Activated CD4-positive, alpha-beta T cell treated with anti-CD3 and anti-CD28 coated beads, Interleukin-2, amount 10 ng/mL, durations not matched to agents 24 days and 14 days (primary cell): ENCODE measurements at places on chromosomes 3 and 15. TPM values are rescaled to one million over a fixed set of nuclear protein-coding genes. Genes with fewer than 3 reads are reported as not detected.

The SYNPR gene
- total RNA-seq = not detected in 2 replicates

The MED12L gene
- total RNA-seq = 2.5 and 4.9 TPM in 2 replicates

The CHRD gene
- total RNA-seq = 0.07 TPM in 1 of 2 replicates, not detected in the other

The PPIB gene
- total RNA-seq = 384 and 397 TPM in 2 replicates

The TATDN2 gene
- total RNA-seq = 70.9 and 74.4 TPM in 2 replicates

The MBD4 gene
- total RNA-seq = 40.8 and 50.7 TPM in 2 replicates

The PCCB gene
- 45.4 and 55.9 TPM in 2 replicates for total RNA-seq

The AGBL1 gene
- total RNA-seq = not detected in 2 replicates

GRCh38 chr3:37071921-37072320, 78.6 kb downstream of the MLH1 start:
- no peak for DNase-seq

DNA sequence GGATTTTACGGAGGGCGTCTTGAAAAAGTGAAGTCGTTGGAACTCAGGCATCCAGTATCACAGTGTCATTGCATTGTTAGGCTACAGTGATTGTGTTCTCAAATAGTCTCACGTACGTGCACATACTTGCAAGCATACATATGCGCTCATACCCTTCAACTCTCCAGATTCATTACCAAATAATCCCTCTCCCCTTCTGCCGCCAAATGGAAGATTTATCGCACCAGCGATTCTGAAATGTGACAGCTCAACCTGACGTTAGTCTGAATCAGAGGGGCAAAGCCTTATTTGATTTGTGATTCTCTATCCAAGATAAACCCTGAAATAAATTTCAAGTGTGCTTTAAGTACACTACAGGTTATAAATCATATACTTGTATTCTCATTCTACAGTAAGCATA, 119.4 kb downstream of the GADL1 start:
- no peak for DNase-seq

- no peak for DNase-seq
Observed at GRCh38 chr15:80660119-80660518, 35.0 kb upstream of the ABHD17C start.

GRCh38 chr15:74505837-74506514, 35.0 kb upstream of the ARID3B start:
- no peak for DNase-seq

DNA sequence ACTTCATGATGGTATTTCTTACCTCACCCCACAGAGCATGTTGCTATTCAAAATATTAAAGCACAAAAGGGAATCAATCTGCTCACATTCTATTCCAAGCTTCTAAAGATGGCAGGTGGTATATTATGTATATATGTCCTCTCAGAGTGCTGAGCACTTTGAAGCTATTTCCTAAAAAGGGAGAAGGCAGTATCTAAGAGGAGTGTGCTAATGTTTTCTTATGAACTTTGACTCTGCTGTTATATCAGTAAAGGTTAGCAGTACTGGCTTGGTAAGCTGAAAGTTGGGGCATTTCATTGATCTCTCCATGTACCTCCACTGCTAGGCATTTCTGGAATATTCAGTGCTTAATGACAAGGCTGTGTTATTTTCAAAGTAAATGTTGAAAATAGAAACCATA, 43.4 kb downstream of the IL1RAP start:
- DNase-seq = no peak

GRCh38 chr3:33202711-33203457, 15.7 kb downstream of the SUSD5 start:
- no peak for DNase-seq

DNA sequence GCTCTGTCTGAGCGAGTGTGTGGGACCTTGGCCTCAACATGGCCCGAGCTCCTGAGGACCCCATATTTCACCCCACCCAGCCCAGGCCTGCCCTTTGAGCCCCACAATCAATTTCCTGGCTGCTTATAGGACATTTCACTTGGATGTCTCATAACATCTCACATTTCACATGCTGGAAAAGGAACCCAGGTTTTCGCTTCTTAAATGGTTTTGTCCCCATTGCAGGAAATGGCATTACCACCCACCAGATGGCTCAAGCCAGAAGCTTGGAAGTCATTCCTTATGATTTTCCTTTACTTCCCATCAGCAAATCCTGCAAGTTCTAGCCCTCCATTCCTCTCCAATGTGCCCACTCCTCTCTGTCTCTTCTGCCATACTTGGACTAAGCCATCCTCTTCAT, 14.9 kb downstream of the ITGA11 start:
- DNase-seq = no peak

GRCh38 chr3:54193093-54193492, 70.7 kb downstream of the CACNA2D3 start:
- no peak for DNase-seq

- DNase-seq = no peak
Observed at GRCh38 chr3:17195192-17195611, 310.4 kb downstream of the PLCL2 start.

DNA sequence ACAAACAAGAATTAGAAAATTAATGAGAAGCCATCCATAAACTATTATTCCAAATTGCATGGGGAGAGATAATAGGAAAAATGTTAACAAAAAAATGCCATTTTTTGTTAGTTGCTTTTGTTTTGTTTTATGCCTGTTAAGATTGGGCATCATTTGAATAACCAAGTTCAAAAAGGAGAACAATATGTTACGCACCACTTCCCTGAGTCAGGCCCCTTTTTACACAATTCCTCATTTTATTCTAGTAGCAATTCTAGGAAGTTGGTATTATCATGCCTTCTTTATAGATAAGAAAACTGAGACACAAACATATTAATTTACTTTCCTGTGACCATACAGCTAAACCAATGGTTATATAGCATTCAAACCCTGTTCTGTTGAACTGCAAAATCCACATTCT, 736.9 kb upstream of the CCDC54 start:
- DNase-seq = no peak

DNA sequence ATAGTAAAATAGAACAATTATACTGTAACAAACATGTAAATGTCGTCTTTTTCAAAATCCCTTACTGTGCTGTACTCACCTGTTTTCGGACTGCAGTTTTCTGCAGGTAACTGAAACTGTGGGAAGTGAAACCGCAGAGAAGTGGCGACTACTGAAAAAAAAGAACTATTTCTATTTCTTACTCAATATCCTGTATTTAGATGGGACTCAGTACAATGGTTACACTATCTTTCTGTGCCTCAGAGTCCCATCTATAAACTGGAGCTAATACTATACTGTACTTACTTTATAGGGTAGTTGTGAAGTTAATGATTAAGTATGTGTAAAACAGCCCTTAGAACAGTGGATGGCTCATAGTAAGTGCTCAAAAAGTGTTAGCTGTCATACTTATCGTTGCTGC, 14.3 kb upstream of the P2RY12 start:
- DNase-seq = no peak

DNA sequence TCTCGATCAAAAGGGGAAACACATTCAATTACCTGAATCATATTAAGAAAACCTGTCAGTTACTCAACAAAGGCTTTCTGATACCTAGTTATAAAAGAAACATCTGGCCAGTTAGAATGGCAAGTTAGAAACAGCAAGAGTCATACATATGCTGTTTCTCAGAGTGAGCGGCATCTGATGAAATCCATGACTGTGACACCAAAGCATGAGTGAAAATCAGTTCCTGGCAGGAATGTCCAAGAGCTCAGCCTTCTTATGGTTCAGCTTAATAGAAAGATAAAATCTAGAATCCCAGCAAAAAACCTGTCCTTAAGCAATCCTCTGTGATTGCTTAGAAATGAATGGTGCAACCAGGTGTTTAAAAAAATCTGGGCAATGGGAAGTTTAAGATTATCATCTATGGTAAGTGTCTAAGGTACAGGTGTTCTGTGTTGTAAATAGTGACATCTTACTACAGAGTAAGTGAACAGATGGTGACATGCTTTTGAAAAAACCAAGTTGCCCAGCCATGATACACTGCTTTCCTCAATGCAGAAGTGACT, 18.8 kb downstream of the B4GALT4 start:
- DNase-seq = no peak

DNA sequence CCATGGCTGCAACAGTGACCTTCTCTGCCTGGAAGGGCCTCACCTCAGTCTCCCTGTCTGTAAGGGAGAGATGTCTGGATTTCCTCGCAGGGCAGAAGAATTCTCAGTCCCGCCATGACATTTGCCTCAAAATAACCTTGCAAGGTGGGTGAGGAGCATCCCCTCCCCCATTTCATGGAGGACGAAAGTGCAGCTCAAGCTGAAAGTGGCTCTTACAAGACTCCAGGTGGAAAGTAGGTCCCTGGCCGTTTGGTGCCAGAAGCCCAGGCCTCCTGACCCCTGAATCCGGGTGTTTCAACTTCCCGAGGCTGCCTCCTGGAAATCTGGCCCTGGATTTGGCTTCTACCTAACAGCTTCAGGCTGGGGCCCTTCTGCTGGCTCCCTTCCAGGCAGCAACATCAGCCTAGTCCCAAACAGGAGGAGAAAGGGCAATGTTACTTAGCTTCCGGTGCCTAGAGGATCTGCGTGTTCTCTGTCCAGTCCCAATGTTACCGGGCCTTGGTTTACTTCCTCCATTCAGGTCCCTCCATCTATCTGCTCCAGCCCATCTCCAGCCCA, 769 bp upstream of the CSPG4 start:
- no peak for DNase-seq

GRCh38 chr3:71083726-71084131, 499.8 kb downstream of the FOXP1 start:
- no peak for DNase-seq

- no peak for DNase-seq
Observed at GRCh38 chr3:27715454-27715806, 6.7 kb downstream of the EOMES start.

- peak; percentile 48 for DNase-seq
Observed at GRCh38 chr3:101701696-101702634, 15.4 kb upstream of the RPL24 start.

DNA sequence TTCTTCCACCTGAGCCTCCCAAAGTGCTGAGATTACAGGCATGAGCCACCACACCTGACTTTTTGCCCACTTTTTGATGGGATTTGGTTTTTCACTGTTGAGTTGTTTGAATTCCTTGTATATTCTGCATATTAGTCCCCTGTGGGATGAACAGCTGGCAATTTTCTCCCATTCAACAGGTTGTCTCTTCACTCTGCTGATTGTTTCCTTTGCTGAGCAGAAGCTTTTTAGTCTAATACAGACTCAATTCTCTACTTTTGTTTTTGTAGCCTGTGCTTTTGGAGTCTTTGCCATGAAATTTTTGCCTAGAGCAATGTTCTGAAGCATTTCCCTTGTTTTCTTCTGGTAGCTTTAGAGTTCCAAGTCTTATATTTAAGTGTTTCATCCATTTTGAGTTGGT, 62.7 kb upstream of the MFGE8 start:
- no peak for DNase-seq

GRCh38 chr15:78917888-78918287, 27.0 kb downstream of the CTSH start:
- no peak for DNase-seq

DNA sequence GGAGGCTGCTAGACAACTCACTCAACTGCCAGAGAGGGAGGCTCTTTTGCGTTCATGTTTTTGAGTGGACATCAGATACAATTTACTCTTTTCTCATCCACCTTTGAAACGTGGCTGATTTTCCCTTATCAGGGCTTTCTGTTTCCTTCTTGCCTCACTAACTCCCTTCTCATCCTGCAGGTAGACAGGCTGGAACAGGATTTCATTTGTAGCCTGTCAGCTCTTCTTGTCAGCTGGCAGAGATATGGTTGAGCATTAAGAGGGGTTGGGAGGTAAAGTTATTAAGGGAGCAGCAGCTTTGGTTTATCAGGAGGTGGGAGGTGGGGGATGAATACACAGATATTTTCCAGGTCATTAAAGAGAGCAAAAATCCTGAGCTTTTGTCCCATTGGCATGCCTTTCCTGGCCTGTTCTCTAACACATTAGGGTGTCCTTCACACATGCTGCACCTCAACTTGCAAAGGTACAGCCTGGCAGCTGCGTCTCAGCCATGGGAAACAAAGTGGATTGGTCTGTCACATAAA, 73.5 kb downstream of the PPM1L start:
- no peak for DNase-seq

GRCh38 chr15:57758560-57758959, 52.0 kb downstream of the POLR2M start:
- no peak for DNase-seq

DNA sequence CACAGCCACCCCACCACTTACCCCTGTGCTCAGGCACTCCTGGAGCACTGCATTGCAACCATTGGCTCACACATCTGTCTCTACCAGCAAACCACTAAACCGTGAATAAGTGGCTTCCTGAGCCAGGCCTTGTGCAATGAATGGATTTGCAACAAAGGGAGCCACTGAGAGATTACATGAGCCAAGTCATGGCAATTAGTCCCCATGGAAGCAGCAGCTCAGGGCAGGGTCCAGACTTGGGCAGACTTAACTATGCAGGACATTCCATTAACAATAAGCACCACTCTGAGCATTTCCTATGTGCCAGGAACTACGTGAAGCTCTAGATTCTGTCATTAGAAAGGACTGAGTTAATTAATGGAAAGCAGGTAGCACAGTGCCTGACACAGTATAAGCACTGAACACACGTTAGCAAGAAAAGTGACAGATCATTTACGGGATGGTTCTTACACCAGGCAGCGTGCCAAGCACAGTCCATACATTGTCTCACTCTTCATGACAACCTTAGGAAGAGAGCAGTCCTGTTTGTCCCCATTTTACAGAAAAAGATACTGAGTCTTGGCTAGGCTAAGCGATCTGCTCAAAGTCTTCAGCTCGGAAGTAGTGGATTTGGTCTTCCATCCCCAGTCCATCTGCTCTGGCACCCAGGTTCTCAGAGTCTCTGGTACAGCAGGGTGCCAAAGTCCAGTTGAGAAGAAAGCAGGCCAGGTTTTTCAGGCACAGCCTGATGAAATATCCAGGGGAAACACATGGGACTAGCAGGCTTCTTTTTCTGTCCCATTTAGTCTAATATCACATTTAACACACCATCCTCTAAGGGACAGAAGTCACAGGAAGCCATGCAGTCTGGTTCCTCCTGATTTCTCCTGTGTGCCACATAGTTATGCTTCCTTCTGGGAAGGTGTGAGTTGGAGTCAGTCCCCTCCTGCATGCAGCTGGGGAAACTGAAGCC, 44.1 kb downstream of the LIPC start:
- no peak for DNase-seq

- DNase-seq = no peak
Observed at GRCh38 chr3:27094721-27095120, 274.5 kb downstream of the NEK10 start.

GRCh38 chr3:18649666-18650363, 224.7 kb upstream of the SATB1 start:
- peak; percentile 89 for DNase-seq

DNA sequence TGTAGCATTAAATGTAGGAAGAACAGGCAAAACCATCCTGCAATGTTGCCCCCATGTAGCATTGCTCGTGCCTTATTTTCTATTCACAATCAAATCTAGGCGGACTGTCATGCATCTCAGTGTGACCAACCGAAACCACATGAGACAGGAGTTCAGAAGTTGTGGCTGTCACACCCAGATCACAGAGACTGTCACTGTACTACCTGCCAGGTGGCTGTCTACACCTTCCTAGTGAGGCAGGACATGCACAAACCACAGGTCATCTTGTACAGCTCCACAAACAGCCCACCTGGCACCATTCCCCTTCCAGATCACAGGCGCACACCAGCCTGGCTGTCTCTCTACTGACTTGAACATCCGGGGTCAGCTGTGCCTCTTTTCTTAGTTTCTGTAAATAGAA, 392.8 kb downstream of the OCA2 start:
- DNase-seq = no peak

- peak; percentile 82 for DNase-seq
Observed at GRCh38 chr3:63912768-63913588, 795 bp upstream of the SCAANT1 start.
